Endothelial cell (in vitro differentiated cells): ENCODE measurements at places on chromosomes 7 and 10. TPM values are rescaled to one million over a fixed set of nuclear protein-coding genes. Genes with fewer than 3 reads are reported as not detected.
A peak's percentile ranks its signal among the peaks of the same experiment; 100 is the strongest.

The GPC2 gene
- total RNA-seq, result 27.2 TPM

- no peak for DNase-seq
- no peak overlapping the region for H3K27ac ChIP-seq
- H3K4me1 ChIP-seq, result peaks cover 20% of the 10 kb centered on the region
- no peaks in the 10 kb centered on the region for H3K36me3 ChIP-seq
- no peak overlapping the region for H3K4me3 ChIP-seq
These were observed 10.1 kb upstream of the SLC18A3 start for GRCh38 chr10:49600046-49600445.

DNA sequence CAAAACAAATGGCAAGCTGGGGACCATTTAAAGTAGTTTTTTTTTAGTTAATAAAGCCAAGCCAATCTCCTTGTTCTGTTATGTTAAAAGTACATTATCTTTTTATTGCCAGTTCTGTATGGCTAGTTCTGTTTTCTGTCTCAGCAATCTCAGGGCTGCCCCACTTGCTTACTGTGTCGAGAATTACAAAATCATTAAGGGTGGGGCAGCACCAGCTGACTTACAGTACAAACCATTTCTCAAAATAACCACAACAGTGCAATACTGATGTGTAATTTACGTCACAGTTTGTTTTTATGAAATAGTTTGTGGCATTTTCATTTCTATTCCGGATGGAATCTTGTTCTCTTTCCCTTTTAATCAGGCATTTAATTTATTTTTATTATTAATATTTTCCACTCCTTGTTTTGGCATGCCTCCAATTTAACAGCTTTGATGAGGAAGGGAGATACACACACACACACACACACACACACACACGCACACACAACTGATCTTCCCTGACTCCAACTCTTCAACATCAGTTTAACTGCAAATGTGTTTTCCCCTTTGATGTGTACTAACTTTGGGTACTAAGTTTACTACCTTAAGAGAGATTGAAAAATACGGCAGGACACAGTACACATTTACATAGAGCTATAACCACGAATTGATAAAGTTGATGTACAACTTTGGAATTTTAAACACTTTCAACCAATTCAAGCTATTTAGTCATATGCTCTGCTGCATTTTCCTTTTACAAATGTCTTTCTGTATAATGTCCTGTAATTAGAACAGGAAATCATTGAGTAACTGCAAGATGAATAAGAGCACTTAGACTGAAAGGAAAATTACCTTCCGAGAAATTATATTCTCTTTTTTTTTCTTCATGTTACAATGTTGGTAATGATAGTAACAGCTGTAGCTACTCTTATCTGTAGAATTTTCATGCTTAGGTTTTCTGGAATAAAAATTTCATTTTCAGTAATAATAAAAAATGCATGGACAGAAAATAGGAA is 91.5 kb downstream of the ARID5B start:
- no peaks in the 10 kb centered on the region for H3K27me3 ChIP-seq
- H3K4me3 ChIP-seq, result no peak overlapping the region
- DNase-seq, result no peak

DNA sequence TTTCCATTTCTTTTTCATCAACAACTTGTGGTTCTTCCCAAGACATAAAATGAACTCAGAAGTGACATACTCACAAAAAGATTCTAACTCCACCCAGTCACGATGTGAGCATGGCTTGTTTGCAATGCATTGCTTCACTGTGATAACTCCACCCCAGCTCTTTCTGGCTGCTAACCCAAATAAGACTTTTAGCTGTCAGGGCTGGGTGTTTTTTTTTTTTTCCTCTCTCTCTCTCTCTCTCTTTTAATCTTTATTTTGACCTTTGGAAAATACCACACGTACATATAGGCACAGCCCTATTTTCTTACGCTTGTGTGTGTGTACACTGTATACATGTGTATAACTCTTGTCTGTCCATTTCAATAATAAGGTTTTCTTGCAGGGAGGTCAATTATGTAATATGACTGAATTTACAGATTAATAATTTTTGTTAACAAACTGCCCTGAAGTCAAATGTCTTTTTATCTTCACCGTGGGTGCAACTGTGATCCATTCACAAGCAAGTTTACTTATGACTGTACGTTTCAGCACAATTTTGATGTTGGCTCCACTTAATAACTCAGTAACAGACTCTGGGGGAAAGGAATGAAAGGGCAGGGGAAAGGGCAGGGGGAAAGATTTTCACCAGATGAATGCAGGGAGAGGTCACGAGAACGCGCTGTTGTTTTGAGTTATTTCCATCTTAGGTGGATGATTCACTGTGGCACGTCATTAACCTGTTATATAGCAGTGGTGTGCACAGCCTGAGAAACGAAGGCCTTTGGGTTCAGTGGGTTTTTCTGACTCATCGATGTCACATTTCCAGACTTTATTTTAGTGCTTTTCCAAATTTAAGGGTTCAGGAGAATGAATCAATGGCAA is 49.1 kb downstream of the APBB1IP start:
- H3K27ac ChIP-seq, result no peak overlapping the region
- DNase-seq, result no peak
- no peaks in the 10 kb centered on the region for H3K36me3 ChIP-seq
- no peaks in the 10 kb centered on the region for H3K4me1 ChIP-seq
- no peaks in the 10 kb centered on the region for H3K27me3 ChIP-seq

DNA sequence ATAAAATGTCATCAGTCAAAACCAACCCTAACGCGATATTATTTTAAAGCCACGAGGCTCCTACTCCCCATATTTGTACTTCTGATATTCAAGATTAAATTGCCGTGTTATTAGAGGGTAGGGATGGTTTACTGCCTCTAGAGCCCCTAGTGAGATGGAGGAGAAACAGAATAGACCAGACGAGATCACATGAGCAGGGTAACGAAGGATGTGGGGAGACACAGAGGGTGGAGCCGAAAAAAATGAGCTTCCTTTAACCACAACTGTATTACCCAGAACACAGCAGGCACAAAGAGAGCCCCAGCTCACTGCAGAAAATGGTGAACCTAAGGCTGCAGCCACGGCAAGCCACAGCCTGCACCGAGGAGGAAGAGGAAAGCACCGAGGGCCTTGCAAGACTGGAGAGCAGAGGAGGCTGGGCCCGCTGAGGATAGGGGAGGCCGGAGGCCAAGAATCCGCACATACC is 14.3 kb downstream of the ZC3HAV1 start:
- H3K4me3 ChIP-seq, result peak overlapping the region; percentile 5
- H3K27ac ChIP-seq, result no peak overlapping the region
- H3K27me3 ChIP-seq, result peaks cover 5% of the 10 kb centered on the region
- no peak for DNase-seq
- peaks cover 21% of the 10 kb centered on the region for H3K36me3 ChIP-seq

GRCh38 chr7:125057963-125058362 is 128.3 kb upstream of the POT1 start:
- H3K4me1 ChIP-seq, result peaks cover 5% of the 10 kb centered on the region
- H3K27ac ChIP-seq, result no peak overlapping the region
- no peak for DNase-seq
- no peaks in the 10 kb centered on the region for H3K36me3 ChIP-seq
- H3K4me3 ChIP-seq, result no peak overlapping the region

GRCh38 chr7:50352282-50352681 is 47.8 kb downstream of the IKZF1 start:
- peaks cover 27% of the 10 kb centered on the region for H3K4me1 ChIP-seq
- no peak overlapping the region for H3K27ac ChIP-seq
- H3K4me3 ChIP-seq, result no peak overlapping the region
- DNase-seq, result no peak
- H3K27me3 ChIP-seq, result peaks cover 2% of the 10 kb centered on the region
- H3K36me3 ChIP-seq, result no peaks in the 10 kb centered on the region

DNA sequence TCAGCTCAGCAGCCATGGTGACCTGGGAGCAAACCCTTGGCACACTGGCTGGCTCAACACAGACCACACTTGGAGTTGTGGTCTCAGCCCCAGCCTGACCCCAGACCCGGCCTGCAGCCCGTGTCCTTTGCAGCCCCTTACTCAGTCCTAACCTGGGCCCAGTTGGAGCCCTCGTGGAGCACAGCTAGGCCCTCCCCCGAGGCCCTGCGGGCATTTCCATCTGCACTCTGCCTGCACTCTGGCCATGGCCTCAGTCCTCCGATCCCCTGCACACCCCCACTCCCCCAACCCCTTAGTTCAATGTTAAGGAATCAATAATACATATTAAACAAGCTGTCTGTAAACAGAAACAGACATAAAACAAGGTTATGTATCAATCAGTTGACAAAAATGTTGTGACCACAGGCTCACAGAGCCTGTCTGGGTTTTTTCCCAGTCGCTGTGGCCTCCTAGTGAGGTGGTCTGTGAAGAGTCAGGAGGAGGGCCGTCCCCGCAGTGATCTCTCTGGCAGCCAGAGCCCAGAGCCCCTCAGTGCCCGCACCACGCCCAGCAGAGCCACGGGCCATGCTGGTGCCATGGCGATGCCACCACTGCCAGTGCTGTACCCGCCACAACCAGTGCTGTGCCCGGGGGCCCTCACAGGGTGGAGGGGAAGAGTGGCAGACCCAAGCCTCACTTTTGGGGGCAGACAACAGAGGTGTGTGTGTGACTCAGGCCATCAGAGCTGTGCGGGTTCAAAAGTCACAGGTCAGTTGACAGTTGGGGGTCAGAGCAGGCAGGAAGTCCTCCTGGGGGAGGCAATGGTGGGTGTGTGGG is 25.5 kb downstream of the GHRHR start:
- peaks cover 50% of the 10 kb centered on the region for H3K4me1 ChIP-seq
- peaks cover 12% of the 10 kb centered on the region for H3K27me3 ChIP-seq
- DNase-seq, result no peak
- peaks cover 12% of the 10 kb centered on the region for H3K36me3 ChIP-seq
- no peak overlapping the region for H3K4me3 ChIP-seq

- H3K4me3 ChIP-seq, result no peak overlapping the region
- peaks cover 14% of the 10 kb centered on the region for H3K36me3 ChIP-seq
- no peak overlapping the region for H3K27ac ChIP-seq
- DNase-seq, result no peak
These were observed 53.6 kb upstream of the ANTXRL start for GRCh38 chr10:46233181-46233580.
